NCI-H748 treated with DMSO at 0.1 percent for 48 hours (cell line): ENCODE measurements at places on chromosomes 4 and X.

- DNase-seq, result no peak
Measured at GRCh38 chrX:105098812-105099211, 121.7 kb downstream of the TEX13A start.

DNA sequence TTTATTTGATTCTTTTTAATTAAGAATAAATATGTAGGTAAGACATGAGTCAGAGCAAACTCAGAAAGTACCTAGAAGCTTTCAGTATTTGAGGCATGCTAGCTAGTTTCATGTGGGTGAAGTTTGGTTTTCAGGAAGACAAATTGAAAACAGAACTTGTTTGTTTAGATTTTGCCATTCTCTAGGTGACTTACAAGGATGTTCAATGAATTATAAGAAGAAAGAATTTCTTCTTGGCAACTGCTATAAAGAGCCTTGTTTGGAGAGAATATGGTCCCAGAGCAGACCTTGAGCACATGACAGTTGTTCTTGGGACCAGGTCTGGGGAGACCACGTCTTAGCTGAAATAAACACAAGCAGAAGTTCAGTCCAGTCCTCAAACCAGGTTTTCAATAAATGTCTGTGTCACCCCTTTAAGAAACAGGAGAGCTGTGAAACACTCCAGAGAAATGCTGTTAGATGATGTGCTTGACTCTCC is 38.0 kb upstream of the IL21 start:
- DNase-seq, result no peak

DNA sequence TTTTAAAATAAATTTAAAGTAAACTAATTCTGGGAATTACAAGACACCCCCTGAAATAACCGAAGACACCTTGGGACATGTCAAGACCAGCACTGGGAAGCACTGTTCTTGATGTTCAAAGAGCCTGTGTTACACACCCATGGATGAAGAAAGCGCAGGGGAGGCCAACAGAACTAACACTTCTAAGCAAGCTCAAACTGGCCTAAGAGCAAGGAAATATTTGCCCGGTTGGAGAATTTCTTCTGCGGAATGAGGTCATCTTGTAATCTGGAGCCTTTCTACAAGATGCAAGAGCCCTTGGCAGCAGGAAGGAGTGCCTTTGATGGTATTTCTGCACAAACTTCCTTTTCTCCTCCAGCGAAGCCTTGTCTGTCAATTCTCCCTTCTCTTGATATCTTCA is 9.3 kb upstream of the EFHC2 start:
- DNase-seq, result no peak

- DNase-seq, result no peak
Measured at GRCh38 chr4:183478123-183478522, 26.7 kb upstream of the ING2 start.

- DNase-seq, result no peak
Measured at GRCh38 chr4:156472624-156473023, 499.0 kb downstream of the PDGFC start.

- no peak for DNase-seq
Measured at GRCh38 chr4:81482326-81482725, 10.6 kb upstream of the RASGEF1B start.
